ENCODE measurements at places on chromosomes 1 and 21. TPM values are rescaled to one million over a fixed set of nuclear protein-coding genes. Genes with fewer than 3 reads are reported as not detected.

HSD11B1 gene
- 1.8 TPM for total RNA-seq

MARK1 gene
- 5.3 TPM for total RNA-seq

NPPA gene
- 0.50 TPM for total RNA-seq

PIGK gene
- 38.5 TPM for total RNA-seq

DYNLT4 gene
- 1.2 TPM for total RNA-seq

TMEM82 gene
- 2.0 TPM for total RNA-seq

DNA sequence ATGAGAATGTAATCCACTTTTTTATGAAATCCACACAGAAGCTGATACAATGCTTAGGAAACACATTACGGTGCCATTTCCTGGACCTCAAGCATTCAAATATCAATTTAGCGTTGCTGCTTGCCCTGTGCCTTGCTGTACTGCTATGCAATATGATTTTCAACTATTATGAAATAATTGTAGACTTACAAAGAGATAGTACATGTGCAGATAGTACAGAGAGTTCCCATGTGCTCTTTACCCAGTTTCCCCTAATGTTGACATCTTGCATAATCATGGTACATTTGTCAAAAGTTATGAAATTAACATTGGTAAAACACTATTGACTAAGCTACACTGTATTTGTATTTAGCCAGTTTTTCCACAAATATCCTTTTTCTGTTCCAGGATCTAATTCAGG is 37.7 kb upstream of the PTBP2 start:
- no peak for DNase-seq

DNA sequence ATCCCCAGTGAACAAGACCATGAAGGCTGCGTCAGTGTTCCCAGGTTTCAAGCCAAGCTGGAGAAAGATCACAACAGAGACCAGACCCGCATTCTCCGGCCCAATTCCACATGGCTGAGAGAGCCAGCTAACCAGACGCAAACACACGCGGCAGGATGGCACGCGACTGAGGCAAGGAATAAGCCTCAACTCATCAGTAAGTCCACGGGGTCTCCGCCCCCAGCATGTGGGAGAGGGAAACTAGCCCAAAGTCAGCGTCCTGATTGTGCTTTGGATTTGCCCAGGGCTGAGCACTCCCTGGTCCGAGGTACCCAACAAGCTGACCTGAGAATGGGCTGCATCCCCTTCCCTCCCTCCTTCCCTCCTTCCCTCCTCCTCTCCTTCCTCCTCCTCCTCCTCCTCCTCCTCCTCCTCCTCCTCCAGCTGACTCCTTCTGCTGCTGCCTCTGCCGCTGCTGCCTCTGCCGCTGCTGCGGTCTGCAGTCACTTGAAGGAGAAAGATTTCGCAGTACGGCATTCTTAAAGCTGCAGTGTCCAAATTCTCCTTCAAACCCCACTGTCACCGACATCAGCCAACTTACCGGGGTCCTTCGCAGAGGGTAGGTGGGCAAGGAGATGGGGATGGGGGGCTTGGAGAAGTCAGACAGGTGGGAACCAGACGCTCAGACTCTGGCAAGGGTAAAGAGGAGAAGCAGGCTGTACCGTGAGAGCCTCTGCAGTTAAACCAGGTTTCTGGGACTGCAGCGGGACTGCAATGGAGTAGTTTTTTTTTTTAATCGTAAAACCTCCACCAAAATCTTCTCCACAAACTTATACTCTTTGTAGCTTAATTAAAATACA is 33.0 kb upstream of the H6PD start:
- DNase-seq: peak; percentile 57

- peak; percentile 58 for DNase-seq
Observed at GRCh38 chr21:42010507-42011495, 641 bp upstream of the ZBTB21 start.

GRCh38 chr1:32112806-32113375 is 5.0 kb downstream of the KPNA6 start:
- no peak for DNase-seq

- no peak for DNase-seq
Observed at GRCh38 chr1:20234788-20235535, 48.6 kb upstream of the PLA2G2C start.
